Esophagus squamous epithelium (tissue), 5 donors: ENCODE measurements at places on chromosomes 16 and 17.

DNA sequence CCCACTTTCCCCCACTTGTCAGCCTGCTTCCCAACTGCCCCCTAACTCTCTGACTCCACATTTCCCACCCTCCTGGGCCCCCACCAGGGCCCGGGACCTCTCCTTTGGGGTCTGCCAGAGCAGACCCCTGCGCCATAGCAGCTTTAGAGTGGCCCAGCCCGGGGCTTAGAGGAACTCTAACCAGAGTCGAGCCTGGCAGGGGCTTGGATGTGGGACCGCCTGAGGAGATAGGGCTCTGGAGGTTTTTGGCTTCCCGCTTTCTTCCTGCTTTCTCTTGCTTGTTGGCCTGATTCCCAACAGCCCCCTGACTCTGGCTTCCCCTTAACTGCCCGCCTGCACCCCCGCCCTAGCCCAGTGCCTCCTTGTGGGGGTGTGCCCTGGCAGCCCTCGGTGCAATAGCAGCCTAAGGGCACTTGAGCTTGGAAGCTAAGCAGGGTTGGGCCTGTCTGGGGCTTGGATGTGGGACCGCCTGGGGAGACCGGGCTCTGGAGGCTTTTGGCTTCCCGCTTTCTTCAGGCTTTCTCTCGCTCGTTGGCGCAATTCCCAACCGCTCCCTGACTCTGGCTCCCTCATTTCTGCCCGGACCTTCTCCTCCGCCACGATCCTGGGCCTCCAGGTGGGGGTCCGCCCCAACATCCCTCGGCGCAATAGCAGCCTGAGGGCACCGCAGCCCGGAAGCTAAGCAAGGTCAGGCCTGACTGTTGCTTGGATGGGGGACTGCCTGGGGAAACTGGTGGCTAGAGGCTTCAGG is 2292.0 kb downstream of the TP53TG3F start:
- no peak for DNase-seq

DNA sequence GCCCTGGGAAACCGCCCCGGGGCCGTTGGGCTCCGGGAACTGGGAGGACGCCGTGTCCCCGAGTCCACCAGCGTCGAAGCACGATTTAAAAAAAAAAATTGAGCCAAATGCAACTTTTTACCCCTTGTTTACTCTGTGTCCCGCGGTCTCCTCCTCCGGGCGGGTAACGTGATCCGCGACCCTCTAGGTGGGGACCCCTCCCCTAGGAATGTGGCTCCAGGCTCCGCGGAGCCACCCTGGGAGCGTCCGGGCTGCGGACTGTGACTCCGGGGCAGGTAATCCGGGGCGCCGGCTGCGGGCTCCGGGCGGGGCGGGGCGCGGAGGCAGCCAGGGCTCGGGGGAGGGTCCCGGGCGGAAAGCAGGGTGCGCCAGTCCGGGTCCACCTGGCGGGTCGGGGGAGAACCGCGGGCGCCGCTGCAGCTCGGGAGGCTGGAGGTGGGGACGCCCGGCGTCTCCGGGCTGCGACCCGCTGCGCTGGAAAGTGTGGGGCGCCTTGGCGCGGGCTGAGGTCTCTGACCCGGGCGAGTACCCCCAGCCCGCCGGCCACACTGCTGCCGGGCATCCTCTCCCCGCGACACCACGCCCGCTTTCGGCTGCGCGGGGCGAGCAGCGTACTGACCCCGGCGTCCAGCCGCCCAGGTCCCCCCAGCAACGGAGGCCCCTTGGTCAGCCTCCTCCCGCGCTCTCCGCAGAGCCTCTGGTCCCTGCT is 852 bp upstream of the HELZ start:
- DNase-seq, result no peak

DNA sequence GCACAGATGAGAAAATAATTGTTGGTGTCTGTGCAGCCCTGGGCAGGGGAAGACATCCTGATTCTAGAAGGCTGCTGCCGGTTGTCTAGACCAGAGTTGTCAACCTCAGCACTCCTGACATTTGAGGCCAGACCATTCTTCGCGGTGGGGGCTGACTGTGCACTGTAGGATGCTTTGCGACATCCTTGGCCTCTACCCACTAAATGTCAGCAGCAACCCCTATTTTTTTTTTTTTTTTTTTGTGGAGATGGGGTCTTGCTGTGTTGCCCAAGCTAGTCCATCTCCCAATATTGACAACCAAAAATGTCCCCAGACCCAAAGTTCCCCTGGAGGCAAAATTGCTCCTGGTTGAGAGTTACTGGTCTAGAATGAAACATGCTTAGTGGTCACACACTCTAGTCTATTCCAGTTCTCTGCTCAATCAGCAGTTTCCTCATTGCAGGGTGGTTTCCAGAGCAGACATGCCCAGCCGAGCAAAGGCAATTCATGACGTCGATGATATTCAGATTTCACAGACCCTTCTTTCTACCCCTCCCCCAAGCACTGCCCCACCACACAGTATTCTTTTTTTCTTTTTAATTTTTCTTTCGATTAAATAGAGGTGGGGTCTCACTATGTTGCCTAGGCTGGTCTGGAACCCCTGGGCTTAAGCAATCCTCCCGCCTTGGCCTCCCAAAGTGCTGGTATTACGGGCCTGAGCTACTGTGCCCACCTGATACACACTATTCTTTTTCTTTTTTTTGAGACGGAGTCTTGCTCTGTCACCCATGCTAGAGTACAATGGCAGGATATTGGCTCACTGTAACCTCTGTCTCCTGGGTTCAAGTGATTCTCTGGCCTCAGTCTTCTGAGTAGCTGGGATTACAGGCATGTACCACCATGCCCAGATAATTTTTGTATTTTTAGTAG is 9.0 kb downstream of the C17orf99 start:
- no peak for DNase-seq

GRCh38 chr17:47279062-47279801 is 25.6 kb downstream of the ITGB3 start:
- DNase-seq, result no peak

DNA sequence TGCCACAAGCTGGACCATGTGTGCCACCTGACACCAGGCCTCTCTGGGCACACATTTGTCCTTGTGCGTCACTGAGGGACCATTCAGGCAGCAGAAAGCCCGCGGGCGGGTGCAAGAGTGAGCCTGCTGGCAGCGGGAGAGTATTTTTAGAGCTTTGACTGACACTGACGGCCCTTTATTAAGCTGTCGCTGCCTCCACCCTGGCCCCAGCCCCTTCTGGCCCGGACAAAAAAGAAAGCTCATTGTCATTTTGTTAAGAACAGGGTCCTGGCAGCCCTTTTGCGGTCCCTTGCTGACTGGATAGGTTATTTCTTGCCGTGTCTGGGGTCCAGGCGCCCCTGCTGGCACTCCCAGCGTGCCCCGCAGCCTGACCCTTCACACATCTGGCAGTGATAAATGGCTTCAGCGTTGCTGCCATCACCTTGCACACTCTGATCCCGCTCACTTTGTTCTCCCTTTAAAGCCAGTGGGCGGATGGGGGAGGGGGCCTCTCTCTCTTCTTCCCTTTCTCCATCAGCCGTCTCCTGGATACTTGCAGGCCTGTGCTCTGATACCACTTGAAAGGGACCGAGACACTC is 78.4 kb upstream of the NKD1 start:
- no peak for DNase-seq

- no peak for DNase-seq
Measured at GRCh38 chr17:64173646-64174045, 43.7 kb upstream of the ERN1 start.

- no peak for DNase-seq
Measured at GRCh38 chr16:11399261-11399831, 54.1 kb downstream of the RMI2 start.

- no peak for DNase-seq
Measured at GRCh38 chr17:58487589-58488427, at the start of gene HSF5. Gene HSF5 (minus strand): TSS chr17:58488408. CDS start chr17:58488274, 134 bp downstream.

DNA sequence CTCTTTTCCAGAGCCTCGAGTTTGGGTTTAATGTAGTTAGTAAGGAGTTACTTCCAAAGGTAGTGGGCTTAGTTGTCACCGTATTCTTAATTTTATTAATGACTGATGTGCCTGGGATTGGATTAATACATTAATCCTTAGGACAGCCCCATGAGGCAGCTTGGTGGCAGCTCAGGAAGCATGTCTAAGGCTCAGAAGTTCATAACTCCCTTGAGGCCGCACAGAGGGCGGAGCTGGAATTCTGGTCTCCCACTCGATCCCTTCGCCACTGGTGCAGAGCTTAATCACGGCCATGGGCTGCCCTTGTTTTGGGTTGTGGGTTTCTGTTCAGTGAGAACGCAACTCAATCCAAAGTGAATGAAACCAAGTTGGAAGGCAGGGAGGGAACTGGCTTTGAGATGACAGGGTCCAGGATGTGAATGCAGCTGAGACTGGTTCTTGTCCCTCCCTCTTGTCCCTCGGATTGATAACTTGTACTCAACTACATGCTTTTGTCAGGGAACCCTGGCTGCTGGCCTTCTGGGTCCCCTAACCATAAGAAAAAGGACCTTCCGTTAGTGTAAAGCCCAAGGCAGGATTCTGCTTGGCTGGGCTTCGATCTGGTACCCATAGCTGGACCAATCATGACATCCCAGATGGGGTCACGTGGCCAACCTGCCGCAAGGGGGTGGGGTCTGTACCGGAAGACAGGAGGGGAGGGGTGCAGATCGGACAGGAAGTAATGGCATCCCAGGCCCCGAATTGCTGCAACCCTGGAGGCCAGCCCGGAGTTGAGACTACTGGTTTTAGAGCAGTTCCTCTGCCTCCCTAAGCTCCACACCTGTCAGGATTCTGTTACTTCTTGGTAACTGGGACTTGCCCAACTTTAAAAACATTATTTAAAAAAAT is 45.4 kb downstream of the SNX20 start:
- no peak for DNase-seq

GRCh38 chr16:57687363-57687929 is 7.2 kb upstream of the DRC7 start:
- no peak for DNase-seq

DNA sequence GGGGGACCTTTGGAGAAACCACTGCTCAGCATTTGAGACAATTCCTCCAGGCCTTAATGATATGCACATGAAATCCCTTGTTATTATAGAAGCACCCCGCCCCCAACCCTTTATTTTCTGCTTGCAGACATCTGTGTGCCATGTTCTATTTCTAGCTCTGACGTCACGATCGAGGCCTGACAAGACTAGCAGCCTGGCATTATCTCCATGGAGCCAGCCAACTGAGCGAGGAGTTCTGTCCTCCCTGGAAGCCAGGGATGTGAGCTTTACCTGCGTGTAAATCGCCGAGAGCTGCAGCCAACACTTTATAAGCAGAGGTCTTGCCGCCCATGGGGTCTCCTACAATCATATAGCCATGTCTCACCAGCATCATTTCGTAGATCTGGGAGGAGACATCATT is 116.9 kb downstream of the DNAH3 start:
- DNase-seq, result no peak

DNA sequence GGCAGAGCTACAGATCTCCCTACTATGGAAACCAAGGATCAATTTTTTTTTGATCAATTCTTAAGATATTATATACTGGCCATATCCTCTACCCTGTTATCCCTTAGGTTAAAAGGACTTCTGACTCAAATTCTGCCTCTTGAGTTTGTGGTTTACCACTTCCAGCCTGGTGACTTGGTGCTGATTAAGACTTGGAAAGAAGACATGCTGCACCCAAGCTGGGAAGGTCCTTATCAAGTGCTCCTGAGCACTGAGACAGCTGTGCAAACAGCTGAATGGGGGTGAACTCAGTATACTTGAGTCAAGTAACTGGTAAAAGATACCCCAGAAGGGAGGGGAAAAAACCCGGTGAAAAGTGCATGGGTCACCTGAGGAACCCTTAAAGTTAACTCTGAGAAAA is 20.5 kb upstream of the SPACA3 start:
- DNase-seq, result no peak

- DNase-seq, result no peak
Measured at GRCh38 chr17:32746698-32747097, 130.2 kb downstream of the MYO1D start.

GRCh38 chr17:73575470-73576221 is 68.6 kb downstream of the SDK2 start:
- DNase-seq, result no peak

DNA sequence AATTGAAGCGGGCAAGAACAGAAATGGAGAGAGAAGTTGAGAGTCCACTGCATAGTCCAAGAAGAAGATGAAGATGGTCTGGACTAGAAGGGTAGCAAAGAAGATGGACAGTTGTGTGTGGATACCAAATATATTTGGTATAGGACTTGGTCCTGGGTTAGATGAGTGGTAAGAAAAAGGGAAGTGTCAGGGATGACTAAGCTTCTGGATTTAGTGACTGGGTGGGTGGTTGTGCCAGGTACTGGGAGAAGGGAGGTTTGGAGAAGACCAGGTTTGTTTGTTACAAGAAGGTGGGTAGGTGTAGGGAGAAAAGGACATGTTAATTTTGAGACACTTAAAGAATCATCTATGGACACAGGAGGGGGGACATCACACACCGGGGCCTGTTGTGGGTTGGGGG is 5.4 kb downstream of the VMP1 start:
- no peak for DNase-seq

- DNase-seq, result peak; percentile 37
Measured at GRCh38 chr17:44110823-44111633, 12.4 kb downstream of the HDAC5 start.

DNA sequence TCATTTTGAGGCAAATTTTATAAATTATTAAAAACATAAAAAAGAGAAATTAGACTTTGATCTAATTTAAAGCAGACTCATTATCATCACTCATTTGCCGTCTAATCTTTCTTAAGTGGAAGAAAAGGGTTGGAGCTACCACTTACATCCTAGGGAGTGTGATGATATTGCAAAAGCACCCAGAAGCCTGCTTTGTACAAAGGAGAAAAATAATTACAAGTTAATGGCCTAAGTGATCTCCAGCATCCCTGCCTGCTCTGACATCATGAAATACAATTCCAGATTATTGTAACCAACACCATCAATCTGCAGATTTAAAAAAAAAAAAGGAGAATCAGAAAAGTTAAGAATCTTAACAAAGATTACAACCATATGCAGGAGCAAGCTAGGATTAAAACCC is 260.2 kb downstream of the GRIN2A start:
- DNase-seq, result no peak

GRCh38 chr17:57051886-57052361 is 33.1 kb upstream of the AKAP1 start:
- no peak for DNase-seq

- DNase-seq, result no peak
Measured at GRCh38 chr16:83733301-83733700, 74.5 kb upstream of the HSBP1 start.

DNA sequence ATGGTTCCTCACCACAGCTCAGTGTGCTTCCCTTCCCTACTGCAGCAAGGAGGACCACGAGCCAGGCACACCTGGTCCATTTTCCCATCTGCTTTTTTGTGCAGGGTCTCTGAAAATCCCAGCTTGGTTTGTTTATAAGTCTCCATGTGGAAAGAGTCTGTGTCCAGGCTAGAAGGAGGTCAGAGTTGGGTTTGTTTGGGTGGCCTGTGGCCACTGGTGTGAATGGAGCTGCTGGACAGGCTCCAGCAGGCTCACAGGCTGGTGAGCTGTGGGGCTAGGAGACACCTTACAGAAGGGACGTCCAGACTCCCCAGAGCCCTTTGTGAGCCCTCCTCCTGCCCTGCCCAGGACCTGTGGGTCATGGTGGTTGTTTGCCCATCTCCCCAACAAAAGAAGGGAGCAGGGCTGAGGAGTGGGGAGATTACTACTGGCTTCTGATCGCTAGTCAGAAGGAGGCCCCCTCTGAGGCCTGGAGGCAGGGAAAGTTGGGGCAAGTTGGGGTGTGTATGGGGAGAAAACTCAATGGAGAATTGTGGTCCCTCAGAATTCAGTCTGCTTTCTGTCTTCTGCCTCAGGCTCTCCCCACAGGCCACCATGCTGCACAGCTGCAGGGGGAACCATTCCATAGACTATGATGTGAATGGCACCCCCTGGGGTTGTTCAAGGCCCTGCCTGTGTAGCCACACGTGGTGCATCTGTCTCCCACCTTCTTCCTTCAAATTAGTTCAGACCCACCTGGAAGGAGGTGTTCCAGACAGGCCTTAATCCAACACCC is 4.1 kb downstream of the RARA start:
- DNase-seq, result no peak
